ENCODE measurements at places on chromosomes 12 and 14.

DNA sequence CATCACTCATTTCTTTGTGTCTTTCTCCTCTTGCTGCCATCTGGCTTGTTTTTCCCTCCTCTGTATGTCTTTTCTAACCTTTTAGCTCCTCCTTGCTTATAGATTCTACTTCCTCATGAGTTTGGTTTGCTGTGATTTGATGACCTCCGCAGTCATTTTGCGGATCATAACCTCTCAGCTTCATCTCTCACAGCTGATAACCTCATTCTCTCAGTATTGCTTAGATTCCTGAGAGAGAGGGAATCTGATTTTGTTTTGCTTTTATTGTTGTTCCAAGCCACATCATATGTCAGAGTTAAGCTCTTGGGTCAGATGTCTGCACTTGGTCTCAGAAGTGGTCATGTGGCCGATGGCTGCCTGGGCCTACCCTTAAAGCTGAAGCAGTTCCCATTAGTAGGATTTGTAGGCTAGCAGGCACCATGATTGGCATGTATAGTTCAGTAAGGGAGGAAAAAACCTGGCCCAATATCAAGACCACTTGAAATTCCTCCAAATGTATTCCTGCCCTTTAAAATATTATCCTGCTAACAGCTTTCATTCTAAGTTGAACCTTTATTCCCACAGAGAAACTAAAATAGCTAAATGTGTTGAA lies 13.5 kb downstream of the ZNF664 start:
- no peak for DNase-seq

GRCh38 chr12:115946867-115947695 lies 330.4 kb downstream of the MED13L start:
- DNase-seq = no peak

DNA sequence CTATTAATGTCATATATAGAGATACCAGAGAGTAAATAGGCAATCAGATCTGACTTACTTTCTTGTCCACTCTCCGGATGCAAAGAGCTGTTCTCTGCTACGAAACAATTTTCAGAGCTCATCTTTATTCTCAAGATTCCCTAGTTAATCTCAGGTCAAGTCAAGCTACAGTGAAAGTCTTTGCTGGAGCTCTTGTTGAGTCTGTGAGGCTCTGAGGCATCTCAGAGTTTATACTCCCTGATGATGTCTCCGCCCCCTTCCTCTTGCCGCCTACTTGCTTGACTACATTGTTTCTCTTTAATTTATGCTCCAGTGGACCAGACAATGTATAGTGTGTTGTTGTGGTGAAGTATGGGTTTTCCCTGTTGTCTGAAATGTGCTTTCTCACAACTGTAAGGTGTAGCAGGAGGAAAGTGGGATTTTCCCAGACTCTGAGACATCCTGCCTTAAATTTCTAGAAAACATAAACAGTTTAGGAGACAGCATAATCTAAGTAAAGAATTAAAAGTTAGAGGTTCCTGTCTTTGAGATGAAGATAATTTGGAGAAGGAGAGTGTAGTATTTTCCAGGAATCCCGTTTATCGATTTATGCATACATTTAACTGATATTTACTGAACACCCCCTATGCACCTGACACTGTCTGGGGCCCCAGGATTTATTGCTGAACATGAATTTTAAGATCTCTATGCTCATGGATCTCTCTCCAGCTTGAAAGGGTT lies at the start of gene CD69:
Gene CD69, minus strand, starts transcription at position 203 of the 720 bp plus-strand sequence. Its CDS starts 81 bp downstream, at position 122.
- DNase-seq = peak; percentile 38

DNA sequence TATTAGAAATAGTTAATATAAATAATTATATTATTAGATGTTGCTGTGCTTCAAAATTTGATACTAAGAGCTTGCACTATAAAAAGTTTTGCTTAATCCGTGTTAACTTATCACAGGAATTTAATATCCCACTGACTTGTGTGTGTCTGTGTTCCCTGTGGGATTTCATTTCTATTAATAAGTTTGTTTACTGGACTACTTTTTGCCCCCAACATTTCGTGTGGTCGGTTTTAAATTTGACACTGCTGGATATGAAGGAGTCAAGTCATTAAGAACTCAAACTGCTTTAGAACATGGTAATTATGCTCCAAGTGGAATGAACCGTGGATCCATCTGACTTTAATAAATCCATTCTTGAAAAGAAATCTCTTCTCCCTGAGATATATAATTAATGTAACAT lies 182.2 kb upstream of the NUDT4 start:
- DNase-seq = no peak

GRCh38 chr14:91303091-91303923 lies 58.8 kb upstream of the GPR68 start:
- DNase-seq = peak; percentile 93

DNA sequence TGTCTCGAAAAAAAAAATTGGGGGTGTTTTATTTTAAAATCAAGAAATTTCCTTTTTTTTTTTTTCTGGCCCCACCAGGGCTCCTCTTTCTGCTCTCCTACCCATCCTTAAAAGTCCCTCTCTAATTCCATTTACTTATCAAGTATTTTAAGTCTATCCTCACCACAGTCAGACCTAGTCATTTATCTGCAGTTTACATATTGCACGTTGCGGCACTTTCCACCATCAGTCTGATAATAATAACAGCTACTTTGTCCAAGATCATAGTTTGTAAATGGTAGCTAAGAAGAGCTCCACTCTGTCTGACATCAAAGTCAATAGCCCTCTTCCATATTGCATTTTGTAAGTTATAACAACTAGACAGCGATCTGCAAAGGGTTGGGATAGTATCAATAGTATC lies 23.6 kb upstream of the CAND1 start:
- no peak for DNase-seq

DNA sequence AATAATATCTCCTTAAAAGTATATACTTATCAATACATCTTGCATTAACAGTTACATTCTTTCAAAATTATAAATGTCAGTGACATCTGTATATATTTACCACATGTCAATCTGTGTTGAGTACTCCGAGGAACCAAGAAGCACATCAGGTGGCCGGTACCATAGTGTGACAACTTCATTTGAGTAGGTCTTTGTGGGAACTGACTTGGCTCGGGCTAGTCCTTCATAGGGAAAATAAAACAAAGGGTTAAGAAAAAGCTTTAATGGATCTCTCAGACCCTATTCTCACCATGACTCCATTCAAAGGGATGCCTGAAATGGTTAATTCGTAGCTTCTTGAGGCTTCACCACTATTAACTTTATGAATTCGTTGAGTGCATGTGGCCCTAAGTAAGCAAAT lies 94.9 kb downstream of the ELK3 start:
- DNase-seq = no peak

DNA sequence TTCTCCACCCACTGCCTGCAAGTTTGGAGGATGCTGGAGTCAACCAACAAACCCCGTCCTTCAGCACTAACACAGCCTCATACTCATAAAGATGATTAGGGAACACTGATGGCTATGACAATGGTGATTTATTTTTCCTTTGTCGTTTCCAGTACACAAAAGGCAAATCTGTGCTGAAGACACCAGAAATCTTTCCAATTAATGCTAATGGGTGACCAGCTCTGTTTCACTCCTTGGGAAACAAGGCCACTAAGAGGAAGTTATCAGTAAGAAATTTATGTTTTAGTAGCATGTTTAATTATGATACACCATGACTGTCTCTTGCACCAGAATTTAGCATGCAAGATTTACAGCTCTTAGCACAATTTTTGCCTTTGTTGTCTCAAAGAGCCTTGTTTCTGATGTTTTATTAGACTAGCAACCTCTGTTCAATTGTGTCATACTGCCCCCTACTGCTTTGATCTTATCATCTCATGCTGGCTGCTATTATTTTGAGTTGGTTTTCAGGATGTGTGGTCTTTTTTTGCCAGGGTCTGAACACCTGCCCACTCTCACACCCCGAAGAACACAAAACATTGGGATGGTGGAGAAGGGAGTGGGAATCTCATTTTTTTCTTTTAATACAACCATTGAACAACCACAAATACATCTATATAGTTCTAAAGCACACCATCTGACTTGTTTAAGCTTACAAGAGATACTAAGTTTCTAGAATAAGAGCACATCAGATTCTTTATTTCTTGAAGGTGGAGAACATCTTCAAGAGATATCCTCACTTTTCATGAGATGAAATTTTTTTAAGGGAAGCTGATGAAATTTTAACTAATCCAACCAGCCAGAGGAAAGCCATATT lies 160.9 kb downstream of the SPTSSA start:
- peak; percentile 65 for DNase-seq

DNA sequence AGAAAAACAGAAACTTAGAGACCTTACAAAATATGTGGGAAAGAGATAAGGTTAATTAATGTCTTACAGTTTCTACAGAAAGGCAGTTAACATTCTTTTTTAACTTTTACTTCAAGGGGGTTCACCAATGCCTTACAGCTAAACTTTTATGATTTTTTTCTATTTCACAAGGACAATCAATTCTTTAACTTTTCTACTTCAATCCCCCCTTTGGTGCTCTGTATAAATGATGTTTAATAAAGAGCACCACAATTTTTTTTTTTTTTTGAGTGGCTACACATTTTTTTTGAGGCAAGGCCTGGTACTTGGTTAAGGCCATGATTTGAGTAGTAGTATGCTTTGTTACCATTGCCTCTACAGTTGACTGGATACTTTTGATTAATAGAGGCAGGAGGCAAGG lies 279.6 kb downstream of the PRKD1 start:
- no peak for DNase-seq

DNA sequence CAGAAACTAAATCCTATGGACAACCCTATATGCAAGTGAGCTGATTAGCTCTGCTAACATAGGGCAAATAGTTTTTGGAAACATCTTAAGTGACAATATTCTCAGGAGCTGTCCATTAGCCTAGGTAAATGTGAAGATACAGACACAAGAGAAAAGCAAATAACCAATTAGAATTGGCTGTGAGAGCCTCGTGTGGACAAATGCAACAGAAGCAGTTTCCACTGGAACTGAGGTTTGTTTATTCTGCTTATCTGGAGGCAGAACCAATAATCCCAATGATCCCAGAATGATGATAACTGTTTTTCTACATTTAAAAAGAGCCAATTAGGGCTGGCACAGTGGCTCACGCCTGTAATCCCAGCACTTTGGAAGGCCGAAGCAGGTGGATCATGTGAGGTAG lies 43.2 kb upstream of the YAF2 start:
- no peak for DNase-seq

- DNase-seq = peak; percentile 67
Observed at GRCh38 chr12:57477710-57478681, 1.7 kb downstream of the ARHGAP9 start.

GRCh38 chr14:74569387-74569786 lies 42.6 kb downstream of the LTBP2 start:
- no peak for DNase-seq

GRCh38 chr12:89062996-89063395 lies 289.3 kb downstream of the DUSP6 start:
- DNase-seq = no peak

DNA sequence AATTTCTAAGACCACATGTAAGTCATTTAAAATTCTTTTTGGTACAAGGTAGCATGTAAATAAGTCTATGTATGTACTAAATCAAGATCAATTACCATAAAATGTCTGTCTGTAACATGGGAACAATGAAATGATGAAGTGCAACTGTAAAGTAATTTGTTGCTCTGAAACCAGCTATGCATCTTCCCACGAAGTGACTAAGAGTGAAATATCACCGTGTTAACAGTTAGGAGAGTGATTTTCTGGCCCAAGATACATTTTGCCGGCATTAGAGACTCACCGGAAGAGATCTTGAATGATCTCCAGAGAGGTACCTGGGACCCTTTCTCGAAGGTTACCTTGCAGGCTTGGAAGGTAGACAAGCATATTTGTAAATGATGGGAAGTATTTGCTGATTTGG lies 105.8 kb downstream of the SAMD4A start:
- peak; percentile 38 for DNase-seq

- DNase-seq = peak; percentile 6
Observed at GRCh38 chr12:131536766-131537165, 174.1 kb upstream of the SFSWAP start.

DNA sequence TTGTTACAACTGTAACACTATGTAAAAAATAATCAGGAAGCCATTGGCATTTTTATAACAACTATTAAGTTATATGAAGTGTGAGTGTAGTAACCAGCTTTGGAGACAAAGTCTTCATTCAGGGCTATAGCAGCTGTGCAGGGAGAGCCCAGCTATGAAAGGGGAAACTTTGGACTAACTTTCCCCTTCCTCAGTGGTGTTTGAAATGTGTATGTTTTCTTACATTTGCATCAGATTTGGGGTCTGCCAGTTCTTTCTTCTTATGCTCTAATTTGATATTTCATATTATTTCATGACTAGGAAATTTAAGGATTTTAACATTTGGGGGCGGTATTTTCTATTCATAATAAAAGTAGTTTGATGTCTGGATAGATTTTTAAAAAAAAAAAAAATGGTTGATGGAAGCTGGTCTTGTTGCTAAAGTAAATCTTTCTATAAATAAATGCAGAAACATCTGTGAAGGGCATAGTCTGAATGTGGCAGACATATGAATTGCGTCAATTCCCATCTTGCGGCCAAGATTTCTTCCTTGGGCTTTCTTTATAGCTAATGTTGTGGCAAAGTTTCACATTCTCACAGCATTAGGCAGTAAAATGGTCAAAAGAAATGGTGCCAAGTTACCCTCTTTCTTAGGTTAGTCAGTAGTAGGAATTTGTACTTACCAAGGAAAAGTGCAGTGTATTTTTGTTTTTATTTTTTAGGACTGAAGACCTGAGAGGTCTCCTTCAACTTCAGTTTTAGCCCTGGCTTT lies 35.6 kb downstream of the RASSF8 start:
- no peak for DNase-seq

GRCh38 chr12:52837413-52837741 lies 3.3 kb upstream of the KRT79 start:
- DNase-seq = no peak

DNA sequence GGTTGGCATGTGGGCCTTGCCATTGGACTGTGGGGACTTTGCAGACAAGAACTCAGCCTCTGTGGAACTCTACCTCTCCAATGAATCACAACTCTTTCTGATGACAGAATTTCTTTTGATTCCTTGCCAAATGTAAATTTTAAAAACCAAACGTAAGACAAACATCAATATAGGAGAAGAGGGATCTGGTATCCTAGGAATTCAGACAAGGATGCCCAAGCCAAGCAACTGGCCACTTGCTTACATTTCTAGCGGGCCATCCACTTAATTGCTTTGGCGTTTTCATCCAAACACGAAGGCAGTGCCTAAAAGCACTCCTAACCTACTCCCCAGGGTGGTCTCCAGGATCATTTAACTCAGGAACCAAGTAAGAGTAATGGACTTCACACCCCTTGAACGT lies 23.4 kb upstream of the RAB35 start:
- DNase-seq = no peak

- DNase-seq = no peak
Observed at GRCh38 chr12:1319212-1319611, 275.2 kb downstream of the FBXL14 start.

GRCh38 chr12:20445687-20446086 lies 77.3 kb downstream of the PDE3A start:
- DNase-seq = no peak

- DNase-seq = no peak
Observed at GRCh38 chr12:2796187-2796666, 1.5 kb downstream of the FKBP4 start.

- DNase-seq = no peak
Observed at GRCh38 chr12:76739896-76740295, 24.0 kb upstream of the ZDHHC17 start.

- no peak for DNase-seq
Observed at GRCh38 chr12:116382686-116383530, 105.4 kb upstream of the MED13L start.

Data from GM13976 (cell line).